ENCODE measurements at places on chromosomes 6 and 20.

DNA sequence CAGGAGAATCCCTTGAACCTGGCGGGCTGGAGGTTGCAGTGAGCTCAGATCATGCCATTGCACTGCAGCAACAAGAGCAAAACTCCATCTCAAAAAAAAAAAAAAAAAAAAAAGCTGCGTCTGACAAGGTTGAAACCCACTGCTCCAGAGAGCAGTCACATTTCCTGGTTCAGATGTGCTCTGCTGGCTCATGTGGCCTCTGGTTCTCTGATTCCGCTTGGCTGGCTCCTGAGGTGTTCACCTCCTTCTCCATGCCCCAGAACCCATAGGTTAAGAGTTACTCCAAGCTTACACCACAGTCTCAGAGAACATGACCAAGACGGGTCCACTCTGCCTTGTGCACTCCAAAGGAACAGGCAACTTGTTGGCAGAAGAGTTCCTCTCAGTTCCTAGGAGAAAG is 8.8 kb upstream of the CNR1 start:
- DNase-seq: no peak

GRCh38 chr20:47487175-47487917 is 14.3 kb upstream of the NCOA3 start:
- DNase-seq: no peak

- DNase-seq: no peak
These were observed 42.1 kb upstream of the SRF start for GRCh38 chr6:43128926-43129325.

- DNase-seq: no peak
These were observed 80.4 kb downstream of the ARID1B start for GRCh38 chr6:156857573-156857972.

- no peak for DNase-seq
These were observed 1.8 kb downstream of the PLA2G7 start for GRCh38 chr6:46733341-46733801.

- no peak for DNase-seq
These were observed 22.7 kb upstream of the MYB start for GRCh38 chr6:135158397-135158796.

- DNase-seq: no peak
These were observed 93.7 kb downstream of the ZFAND3 start for GRCh38 chr6:37913210-37913609.

DNA sequence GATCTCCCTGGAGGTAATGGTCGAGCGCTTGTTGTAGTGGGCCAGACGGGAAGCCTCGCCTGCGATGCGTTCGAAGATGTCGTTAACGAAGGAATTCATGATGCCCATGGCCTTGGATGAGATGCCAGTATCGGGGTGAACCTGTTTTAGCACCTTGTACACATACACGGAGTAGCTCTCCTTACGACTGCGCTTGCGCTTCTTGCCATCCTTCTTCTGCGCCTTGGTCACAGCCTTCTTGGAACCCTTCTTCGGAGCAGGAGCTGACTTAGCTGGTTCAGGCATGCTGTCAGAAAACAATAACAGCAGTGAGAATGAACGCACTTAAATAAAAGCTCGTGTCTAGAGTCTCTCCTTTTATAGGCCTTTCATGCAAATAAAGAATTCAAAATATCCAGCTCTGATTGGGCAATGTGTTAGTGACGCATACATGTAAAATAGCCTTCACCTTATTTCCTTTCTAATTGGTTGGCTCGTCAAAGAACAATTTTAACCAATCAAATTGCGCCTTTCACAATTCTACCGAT is 129.2 kb downstream of the HFE start:
- DNase-seq: peak; percentile 87

All from DMS79 treated with DMSO at 0.1 percent for 48 hours (cell line).